Stimulated activated CD8-positive, alpha-beta memory T cell treated with anti-CD3 and anti-CD28 coated beads, Interleukin-15, amount 100 ng/mL, for 1 hour (primary cell): ENCODE measurements at places on chromosomes 7 and 10.

- DNase-seq = no peak
These were observed 11.5 kb upstream of the RSU1 start for GRCh38 chr10:16828701-16829175.

DNA sequence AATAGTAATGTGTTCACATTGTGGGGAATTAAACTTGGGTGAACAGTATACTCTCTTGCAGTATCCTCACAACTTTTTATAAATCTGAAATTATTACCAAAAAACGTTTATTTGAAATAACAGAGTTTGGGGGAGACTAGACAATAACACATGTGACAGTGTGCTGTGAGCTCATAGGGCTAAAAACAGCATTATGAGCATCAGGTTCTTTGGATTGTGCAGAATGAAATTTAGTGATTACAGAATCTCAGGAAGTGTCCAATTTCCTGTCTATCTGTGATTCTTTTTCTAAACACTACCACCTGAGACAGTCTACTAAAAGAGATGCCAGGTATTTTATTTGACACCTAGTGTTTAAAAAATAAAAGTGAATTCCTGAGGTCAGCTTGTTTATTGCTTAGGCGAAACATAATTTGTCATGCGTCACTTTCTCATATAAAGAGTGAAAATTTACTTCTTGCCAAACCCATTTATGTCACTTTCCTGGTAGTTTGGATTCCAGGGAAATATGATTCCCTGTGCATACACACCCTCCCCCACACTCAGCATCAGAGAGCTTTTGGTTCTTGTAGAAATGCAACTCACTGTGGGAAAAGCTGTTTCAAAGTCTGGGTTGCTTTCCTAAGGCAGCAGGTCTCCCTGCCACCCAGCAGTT is 71.2 kb downstream of the AOAH start:
- DNase-seq = no peak

DNA sequence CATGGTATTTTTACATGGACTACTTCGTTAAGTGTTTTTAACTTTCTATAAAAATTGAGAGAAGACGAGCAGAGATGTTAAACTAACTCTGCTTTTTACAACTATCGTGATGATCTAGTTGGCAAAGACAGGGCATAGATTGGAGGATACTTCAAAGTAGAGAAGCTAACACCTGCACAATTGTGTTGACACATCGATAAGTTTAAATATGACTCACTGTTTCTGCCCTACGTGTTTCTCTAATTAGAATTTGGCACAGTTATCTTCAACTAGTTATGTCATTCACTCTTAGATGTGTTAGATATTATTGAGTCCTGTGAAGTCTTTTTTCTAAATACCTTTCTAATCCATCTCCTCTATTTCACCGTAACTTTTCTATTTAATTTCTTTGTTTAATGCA is 68.5 kb upstream of the FERD3L start:
- no peak for DNase-seq

DNA sequence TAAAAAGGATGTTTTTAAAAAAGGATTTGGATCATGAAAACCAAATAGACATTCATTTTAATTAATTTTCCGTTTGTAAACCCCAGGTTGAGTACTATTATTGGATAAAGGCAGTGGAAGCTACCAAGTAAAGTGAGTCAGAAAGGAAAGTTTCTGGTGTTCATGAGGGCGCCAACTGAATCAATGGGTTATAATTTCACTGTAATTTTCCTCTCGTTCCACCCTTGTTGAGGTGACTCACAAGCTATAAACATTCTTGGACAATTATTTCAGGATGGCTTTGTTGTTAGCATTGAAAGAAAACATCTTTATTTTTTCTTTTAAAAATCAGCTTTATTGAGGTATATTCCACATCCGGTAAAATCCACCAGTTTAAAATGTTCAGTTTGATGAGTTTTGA is 5.1 kb upstream of the FAM133B start:
- no peak for DNase-seq

GRCh38 chr10:29430101-29430500 is 141.2 kb downstream of the LYZL1 start:
- no peak for DNase-seq

DNA sequence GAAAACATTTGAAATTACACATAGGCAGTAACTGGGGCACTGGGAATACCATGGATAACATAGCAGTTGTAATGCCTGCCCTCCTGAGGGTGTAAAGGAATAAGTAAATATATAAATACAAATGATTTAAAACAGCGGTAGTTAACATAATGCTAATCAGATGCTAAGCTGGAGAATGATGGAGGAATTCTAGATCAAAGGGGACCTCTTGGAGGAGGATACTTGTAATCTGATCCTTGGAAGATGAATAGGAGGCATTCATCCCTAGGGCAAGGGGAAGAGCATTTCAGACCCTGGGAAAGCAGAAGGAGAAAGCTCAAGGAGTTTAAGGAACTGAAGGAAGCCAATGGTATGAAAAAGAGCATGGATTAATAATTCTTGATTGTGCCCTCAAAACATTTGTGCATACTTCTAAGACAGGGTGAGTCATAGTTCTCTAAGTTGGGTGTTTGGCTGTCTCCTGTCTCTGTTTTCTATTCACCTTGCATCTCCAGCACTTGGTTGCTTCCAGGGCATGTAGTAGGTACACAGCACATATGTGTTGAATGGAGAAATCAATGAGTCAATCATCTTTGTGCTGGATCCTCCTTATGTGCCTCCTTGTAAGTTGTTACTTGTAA is 54.8 kb upstream of the PLPP4 start:
- no peak for DNase-seq

GRCh38 chr10:114663626-114664025 is 5.6 kb upstream of the ABLIM1 start:
- no peak for DNase-seq

- DNase-seq = no peak
These were observed 400.7 kb downstream of the GATA3 start for GRCh38 chr10:8455181-8455580.

DNA sequence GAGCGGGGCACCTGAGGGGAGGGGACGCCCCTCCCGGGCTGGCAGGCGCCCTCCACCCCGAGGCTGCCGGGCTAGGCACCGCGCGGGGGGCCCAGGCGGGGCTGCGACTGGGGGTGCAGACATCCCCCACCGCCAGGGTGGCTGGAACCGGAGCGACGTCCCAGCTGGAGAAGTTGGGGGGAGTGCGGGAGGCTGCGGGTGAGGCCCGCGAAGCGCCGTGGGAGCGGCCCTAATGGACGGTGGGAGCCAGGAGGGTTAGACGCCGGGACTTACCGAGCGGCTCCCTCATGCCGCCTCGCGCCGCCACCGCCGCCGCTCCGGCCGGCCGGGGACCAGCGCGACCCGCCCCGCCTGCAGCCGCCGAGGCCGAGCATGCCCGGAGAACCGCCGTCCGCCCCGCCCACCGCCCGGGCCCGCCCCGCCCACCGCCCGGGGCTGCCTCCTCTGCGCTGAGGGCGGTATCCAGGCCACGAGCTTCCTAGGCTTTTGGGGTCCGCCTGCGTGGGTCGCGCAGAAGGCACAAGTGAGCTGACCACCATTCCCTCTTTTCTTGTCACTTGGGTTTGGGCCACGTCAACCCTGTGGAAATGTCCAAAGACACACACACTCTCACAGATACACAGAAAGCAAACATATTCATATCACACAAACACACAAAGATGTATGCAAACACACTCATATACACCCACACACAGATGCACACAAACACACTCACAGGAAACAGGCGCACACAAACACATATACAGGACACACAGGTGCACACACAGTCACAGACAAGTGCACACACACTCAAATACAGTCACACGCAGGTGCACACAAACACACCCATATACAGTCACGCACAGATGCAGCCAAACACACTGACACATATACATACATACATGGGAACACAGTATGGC is at the start of gene JCAD:
JCAD (minus strand) TSS at position 378 of the 899 bp plus-strand sequence. CDS start 11,774 bp downstream, outside the sequence.
- no peak for DNase-seq

GRCh38 chr7:104852386-104852785 is 161.6 kb upstream of the KMT2E start:
- DNase-seq = no peak
